Progenitor cell of endocrine pancreas (in vitro differentiated cells): ENCODE measurements at places on chromosomes 5 and 9. TPM values are rescaled to one million over a fixed set of nuclear protein-coding genes. Genes with fewer than 3 reads are reported as not detected.

Gene PTPRD
- 115 and 124 TPM in 2 replicates for total RNA-seq

GRCh38 chr5:33049842-33050241, 338.7 kb downstream of the NPR3 start:
- no peak for DNase-seq

Gene C9orf40
- 4.8 and 5.1 TPM in 2 replicates for total RNA-seq

GRCh38 chr5:56737951-56738606, 77.3 kb upstream of the MAP3K1 start:
- DNase-seq, result no peak

DNA sequence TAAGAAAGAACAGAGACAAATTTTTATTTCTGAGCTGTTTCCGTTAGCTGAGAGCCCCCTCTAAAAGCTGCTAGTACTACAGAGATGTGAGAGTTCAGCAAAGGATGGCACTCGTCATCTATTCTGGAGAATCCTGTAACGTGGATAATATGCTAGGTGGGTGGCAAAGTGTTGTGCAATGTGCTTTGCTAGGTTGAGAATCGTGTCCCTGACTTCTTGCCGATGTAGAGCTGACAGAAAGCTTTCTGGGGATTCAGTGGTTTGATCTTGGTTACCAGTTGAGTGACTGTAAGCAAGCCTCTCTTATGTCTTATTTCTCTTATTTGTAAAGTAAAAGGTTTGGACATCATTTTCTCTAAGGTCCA, 298.3 kb upstream of the ACTBL2 start:
- no peak for DNase-seq

- no peak for DNase-seq
These were observed 498 bp upstream of the ARHGEF37 start for GRCh38 chr5:149580808-149581191.

GRCh38 chr9:134734270-134734669, 92.7 kb downstream of the COL5A1 start:
- DNase-seq, result no peak

Gene ROPN1L
- total RNA-seq, result 0.43 TPM in 1 of 2 replicates, not detected in the other

DNA sequence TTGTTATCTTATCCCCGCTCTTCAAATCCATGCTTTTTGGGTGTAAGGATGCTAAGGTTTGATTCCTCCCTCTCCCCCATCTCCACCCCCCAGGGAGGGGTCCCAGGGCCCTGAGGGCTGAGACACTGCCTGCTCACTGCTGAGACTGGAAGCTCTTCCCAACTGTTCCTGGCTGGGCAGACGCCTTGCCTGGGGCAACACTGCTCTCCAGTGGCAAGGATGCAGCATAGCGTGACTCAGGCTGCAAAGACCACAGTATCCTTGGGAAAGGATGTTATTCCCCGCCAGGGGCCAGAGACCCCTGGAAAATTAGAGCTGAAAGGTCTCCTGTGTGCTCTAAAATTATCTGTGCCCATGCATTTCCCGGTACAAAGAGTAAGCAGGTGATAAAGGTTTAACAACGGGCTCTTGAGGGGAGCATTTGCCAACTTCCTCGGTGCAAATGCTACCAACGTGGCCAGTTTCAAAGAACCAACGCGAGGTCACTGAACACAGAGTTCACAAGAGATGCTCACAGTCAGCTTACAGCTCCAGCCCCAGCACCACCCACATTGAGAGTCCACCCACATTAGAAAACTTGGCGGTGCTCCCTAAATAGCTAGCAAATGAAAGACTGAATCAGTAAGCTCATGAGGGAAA, 271.9 kb downstream of the NSG2 start:
- DNase-seq, result peak; percentile 39

GRCh38 chr5:88778736-88779135, 104.2 kb downstream of the MEF2C start:
- no peak for DNase-seq

Gene PPP3R2
- not detected in 2 replicates for total RNA-seq

DNA sequence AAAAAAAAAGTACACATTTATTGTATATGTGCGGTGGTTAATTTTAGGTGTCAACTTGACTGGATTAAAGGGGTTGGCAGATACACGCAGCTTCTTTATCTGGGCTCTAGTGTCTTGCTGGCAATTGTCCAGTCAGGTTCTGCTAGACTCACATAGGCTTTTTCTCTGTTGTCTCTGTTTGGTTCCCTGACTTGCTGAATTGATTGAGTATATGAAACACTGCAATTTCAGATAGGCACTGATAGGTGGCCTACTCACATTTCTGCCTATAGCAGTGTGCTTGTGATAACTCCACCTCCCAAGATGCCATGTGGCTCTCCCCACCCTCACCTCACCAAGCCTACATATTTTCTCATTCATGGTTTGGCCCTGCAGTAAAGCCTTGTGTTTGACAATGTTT, 52.5 kb downstream of the AOPEP start:
- DNase-seq, result no peak

GRCh38 chr5:11268891-11269290, 507.9 kb upstream of the DAP start:
- no peak for DNase-seq

- DNase-seq, result peak; percentile 29
These were observed 59.0 kb downstream of the MAT2B start for GRCh38 chr5:163564321-163564938.

DNA sequence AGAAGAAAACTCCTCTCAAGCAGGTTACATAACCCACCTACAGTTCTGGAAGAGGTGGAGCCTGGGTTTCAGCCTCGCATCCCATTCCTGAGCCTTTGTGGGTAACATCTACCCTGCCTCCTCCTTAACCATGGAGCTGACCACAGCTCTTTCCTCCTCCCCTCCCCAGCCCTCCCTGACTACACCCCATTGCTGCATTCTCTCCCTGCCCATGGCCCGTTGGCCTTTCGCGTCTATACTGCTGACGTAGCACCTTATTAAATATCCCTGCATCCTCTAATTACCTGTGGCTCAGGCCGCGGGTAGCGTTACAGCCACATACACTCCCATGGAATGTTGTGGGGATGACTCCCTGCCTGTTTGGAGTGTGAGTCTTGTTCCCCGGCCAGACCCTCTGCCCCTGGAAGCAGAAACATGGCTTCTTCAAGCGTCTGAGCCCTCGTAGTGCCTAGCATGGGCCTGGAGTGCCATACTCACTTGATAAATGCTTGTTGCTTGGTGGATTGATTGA, 72.8 kb downstream of the WWC1 start:
- DNase-seq, result no peak

DNA sequence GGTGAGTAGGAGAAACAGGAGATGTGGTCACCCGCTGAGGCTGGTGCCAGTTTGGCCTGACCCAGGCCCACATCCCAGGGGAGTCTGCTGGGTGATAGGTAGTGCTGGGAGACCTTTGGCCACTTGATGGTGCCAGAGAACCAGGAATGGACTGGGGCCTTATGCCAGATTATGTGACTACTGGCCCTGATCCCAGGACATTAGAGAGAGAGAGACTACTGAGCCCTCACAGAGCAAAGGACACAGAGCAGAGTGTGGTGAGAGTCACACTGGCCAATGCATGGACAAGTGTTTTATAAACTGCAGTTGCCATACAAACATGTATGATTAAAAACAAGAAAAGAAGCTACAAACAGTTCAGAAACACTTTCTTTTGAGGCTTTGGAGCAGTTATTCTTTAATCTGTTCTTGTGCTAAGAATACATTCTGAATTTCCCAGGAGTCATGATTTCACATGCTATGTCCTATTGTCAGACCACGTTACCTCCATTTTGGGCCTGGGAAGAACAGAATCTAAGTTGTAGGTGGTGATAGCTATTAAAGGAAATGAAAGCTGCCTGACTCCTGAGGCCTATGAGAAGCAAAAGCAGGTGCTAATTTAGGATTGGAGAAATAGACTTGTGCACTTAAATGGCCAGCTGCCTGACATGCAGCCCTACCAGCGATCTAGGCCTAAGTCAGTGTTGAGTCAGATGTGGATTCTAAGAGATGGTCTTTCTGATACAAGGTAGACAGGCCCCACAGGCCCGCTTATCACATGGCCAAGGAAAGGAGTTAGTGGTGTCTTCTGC, 32.6 kb upstream of the TMOD1 start:
- peak; percentile 52 for DNase-seq
